Ureter (tissue), 1 donor: ENCODE measurements at places on chromosomes 2 and 18. TPM values are rescaled to one million over a fixed set of nuclear protein-coding genes. Genes with fewer than 3 reads are reported as not detected.

GRCh38 chr2:72605836-72606442 lies 219.9 kb downstream of the EXOC6B start:
- no peak for DNase-seq

GRCh38 chr2:30681022-30681421 lies 126.2 kb downstream of the CAPN13 start:
- DNase-seq: peak; percentile 6

Gene NDUFAF7
- 18.6 TPM for total RNA-seq

DNA sequence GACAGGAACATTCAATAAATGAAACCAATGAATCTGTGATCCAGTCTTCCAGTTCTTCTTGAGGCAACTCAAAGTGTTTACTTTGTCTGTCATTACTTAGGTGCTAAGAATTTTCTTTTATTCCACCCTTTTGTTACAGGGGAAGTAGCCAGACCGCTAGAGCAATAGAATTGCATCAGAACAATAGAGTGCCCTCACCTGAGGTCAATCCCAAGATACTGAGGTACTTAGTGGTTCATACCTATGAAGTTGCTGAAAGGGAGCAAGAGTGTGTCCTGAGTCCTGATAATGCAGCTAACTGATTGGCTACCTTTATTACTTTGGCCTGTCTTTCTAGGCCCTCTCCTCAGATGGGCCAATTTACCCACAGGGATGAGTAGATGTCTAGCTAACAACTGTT lies 359.4 kb upstream of the KCNH7 start:
- no peak for DNase-seq

- DNase-seq: no peak
These were observed 44.0 kb downstream of the GPR155 start for GRCh38 chr2:174442546-174443510.

DNA sequence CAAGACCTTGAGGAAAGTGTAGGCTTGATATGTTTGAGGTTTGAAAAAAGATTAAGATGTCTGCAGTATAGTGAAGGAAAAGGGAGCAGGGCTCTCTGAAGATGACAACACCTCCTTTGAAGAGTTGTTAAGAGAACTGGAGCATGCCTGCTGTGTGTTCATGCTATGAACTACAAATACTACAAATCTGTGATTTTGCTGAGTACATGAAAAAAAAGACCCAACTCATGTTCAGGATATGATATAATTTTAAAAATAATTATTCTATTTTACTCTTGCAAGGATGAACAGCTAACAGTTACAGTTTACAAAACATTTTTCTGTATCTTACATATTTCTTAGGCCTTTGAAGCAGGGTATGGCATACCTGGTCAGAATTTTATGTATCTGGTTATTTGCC lies 305.4 kb upstream of the CWC22 start:
- no peak for DNase-seq

- no peak for DNase-seq
These were observed 101.6 kb upstream of the XPO1 start for GRCh38 chr2:61639721-61640120.

DNA sequence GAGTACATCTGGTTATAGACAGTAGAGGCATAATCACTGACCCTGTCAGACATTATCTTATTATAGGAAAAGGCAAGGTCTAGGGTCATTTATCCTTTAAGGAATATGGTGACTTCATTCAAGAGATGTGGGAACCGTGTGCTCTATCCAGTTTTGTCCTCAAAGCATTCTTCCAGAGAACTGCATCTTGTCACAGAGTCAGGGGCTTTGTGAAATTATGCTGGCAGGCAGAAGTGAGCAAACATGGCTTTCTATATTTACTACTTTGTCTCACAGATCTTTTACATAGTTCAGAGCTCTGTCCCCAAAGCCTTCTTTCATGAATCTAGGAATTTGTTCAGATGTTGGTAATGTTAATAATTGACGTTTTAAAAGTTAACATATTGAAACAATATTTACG lies 177.4 kb downstream of the ASXL3 start:
- no peak for DNase-seq

- DNase-seq: no peak
These were observed 39.3 kb upstream of the EPB41L3 start for GRCh38 chr18:5582849-5583681.
